ENCODE measurements at places on chromosomes 3 and 15.
A peak's percentile ranks its signal among the peaks of the same experiment; 100 is the strongest.

DNA sequence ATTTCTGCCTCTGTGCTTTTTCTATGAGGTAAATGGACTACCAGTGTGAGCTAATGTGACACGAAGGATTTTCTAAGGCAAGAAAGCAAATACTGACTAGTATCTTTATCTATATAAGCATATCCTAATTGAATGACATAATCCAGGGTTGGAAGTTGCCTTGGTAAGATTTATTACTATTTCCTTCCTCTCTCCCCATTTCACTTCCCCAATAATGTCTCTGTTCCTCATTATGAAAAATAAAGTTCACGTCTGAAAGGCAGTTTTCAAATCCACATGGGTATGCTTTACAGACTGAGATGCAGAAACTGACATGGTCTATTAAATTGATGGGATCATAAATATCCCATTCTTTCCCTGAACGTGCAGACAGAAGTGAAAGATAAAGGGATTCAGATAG lies 86.0 kb downstream of the DTWD1 start:
- DNase-seq, result no peak

DNA sequence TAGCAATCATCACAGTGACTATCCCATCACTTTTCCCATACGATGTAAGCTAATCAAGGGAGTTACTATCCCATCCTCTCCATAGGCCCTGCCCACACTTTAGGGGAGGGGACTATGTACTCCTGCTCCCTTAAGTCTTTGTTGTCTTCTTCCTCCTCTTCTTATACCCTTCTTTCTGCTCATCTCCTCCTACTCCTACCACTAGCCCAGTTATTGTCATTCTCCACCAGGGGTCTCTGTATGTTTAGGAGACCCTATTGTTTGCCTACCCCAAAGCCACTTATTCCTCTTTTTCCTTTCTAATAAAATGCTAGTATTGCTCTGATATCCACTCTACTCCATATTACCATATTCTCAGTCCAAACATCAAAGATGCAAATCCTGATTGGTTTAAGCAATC lies 27.8 kb downstream of the STAC start:
- no peak for DNase-seq

GRCh38 chr3:60114191-60114590 lies 1064.4 kb upstream of the CFAP20DC start:
- no peak for DNase-seq

- no peak for DNase-seq
Observed at GRCh38 chr3:67291287-67292252, 293.5 kb downstream of the KBTBD8 start.

GRCh38 chr3:183558495-183558894 lies 3.0 kb upstream of the KLHL6 start:
- DNase-seq, result no peak

DNA sequence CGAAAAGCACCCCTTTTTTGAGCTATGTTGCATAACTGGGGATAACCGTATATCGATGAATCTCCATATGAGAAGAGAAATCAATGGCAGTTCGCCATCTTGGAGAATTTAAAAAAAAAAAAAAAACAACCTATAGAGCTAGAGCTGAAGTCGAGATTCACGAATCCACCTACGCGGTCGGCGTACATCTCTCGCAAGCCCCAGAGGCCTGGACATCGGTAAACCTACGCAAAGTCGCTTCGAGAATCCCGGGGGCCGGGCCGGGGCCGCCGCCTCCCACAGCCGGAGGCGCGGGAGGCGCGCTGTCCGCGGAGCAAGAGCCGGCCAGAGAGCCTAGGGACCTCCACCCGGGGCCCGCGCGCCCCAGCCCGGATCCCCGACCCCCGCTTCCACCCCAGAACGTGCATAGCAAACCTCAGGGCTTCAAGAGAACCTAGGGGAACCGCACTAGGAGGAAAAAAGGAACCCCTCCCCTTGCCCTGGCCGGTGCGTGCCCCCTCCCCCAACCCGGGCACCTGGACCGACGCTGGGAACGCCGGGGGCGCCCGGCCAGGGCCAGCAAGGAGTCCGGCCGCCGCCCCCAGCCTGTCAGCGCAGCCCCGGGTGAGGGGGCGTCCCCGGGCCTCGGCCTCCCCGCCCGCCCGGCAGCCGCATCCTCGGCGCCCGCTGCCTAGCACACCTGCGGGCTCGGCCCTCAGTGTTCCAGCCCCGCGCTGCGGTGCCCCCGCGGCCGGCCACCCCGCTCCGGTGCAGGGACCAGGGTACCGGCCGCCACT lies 567 bp downstream of the PFN2 start:
- DNase-seq, result peak; percentile 86

GRCh38 chr3:99248130-99248529 lies 346.6 kb upstream of the DCBLD2 start:
- DNase-seq, result no peak

DNA sequence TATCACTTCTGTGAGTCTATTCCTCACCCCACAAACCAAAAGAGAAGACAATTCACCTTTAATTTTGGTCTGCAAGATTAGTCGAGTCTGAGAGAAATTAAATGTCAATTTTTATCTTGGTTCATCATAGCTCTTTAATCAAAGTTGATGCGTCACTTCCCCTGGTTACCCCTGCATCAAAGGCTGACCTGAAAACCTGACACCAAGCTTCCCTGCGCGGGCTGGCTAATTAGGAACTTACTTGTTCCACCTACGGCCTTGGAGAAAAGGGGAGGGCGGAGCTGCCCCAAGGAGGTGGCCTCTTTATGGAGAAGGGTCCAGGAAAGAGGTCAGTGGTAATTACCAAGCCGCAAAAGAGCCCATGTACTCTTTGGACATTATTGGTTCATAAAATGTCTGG lies 218.4 kb downstream of the ARRDC4 start:
- no peak for DNase-seq

GRCh38 chr3:72559385-72559784 lies 288.9 kb downstream of the SHQ1 start:
- no peak for DNase-seq

- no peak for DNase-seq
Observed at GRCh38 chr3:95971573-95971972, 842.8 kb upstream of the EPHA6 start.

DNA sequence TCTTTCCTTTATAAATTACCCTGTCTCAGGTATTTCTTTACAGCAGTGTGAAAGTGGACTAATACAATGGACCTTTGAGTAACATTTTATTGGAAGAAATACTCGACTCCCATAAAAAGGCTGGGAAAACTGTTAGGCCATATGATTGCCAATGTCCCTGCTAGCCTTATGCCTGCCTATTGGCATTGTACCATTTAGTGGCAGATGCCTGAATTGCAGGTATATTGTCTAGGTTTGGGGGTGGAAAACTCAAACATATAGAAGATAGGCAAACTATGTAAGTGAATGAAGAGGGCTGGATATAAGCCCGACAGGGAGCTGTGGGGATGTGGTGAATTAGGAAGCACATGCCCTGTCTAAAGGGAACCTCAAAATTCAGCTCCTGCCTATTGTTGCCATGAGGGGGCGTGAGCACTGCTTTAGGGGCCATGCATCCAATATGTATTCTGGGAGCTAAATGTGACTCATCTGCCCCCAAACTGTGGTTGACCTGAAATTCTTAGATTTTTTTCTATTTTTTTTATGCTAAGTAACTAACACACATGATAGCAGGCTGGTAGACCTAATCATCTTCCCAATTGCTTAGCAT lies 65.2 kb upstream of the TRA2B start:
- DNase-seq, result no peak

- DNase-seq, result no peak
Observed at GRCh38 chr3:80696280-80696679, 928.5 kb upstream of the ROBO1 start.

GRCh38 chr15:66685638-66686150 lies 16.3 kb upstream of the SMAD6 start:
- no peak for DNase-seq

DNA sequence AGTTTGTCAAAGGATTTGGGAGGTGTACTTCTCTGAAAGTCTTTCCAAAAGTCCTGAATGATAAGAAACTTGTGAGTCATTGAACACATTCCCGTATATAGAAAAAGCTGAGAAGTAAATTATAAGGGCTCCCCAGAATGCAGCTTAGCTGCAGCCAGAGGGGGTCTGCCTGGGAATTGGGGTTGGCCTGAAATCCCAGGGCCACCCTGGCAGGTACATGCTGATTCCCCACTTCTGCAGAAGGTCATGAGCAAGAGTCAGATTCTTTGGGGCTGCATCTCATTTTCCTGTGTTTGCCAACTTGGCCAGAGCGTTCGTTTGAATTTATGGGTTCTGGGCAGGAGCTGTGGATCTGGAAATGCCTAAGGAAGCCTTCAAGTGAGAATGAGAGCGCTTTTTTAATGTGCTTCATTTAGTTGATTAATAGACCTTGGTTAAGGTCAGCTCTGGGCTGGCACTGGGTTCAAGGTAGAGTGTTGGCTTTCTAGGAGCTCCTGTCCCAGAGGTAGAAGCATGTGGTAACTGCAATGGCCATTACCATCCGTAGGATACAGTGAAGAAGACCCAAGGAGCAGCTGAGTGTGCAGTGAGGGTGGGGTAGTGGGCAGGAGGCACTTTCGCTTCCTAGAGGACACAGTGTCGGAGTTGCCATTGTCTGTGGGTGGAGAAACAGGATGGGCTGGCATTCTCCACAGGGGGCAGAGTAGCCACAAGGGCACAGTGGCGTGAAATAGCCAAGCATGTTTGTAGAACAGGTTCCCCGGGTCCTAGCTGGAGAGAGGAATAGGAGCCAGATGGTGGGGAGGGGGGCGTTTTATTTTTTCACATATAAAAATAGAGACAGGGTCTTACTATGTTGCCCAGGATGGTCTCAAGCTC lies 3.2 kb downstream of the SLC6A6 start:
- DNase-seq, result no peak

DNA sequence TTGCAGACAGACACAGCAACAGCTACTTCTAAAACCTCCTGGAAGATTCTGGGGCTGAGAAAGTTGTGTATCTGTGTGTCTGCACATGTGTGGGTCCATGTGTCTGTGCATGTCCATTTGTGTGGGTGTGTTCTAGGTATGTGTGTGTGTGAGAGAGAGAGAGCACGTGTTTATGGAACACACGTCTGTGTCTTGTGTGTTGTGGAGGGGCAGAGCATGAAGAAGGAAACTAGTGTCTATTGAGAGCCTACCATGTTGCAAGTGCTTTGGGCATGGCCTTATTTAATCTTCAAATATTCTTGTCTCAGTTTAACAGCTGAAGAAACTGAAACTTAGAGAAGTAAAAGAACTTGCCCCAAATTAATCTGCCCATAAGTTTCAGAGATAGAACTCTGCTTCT lies 327.5 kb downstream of the UACA start:
- no peak for DNase-seq

GRCh38 chr15:58608711-58609110 lies 140.8 kb downstream of the ADAM10 start:
- DNase-seq, result no peak

DNA sequence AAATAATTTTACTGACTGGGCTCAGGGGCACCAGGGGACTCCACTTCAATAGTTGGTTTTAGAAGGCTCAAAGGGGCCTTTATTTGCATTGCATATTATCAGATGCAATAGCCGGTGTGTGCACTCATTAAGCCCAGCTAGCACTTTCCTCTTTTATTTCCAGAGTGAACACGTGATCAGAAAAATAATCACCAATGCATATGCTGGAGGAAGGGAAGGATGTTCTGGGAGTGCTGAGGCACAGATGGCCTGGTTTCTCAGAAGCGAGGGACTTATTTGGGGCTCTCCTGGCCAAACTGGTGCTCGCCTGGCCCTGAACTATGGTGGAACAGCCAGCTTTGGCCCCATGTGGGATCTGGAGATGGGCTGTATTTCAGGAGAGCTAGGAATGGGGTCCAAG lies 60.4 kb upstream of the SEC13 start:
- DNase-seq, result no peak

- no peak for DNase-seq
Observed at GRCh38 chr3:38640661-38641452, 8.6 kb downstream of the SCN5A start.

- DNase-seq, result no peak
Observed at GRCh38 chr15:82739086-82739485, 29.4 kb upstream of the AP3B2 start.

DNA sequence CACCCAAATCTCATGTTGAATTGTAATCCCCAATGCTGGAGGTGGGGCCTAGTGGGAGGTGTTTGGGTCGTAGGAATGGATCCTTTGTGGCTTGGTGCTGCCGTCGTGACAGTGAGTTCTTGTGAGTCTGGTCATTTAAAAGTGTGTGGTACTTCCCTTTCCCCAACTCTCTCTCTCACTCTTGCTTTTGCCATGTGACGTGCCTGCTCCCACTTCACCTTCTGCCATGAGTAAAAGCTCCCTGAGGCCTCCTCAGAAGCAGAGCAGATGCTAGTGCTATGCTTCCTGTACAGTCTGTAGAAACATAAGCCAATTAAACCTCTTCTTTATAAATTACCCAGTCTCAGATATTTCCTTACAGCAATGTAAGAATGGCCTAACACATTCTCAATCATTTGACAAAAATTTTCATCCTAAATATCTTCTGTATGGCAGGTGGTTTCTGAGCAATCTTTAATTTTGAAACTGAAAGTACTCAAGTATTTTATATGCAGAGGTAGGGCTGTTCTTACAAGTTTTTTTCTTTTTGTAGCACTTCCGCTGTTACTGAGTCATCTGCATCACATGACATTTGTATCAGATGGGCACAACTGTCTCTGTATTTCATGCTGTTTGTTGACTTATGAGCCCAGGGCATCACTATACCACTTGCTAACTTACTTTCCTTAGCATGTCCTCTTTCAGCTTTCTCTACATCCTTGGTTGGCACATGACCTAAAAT lies 8.8 kb downstream of the RPL39L start:
- DNase-seq, result no peak

DNA sequence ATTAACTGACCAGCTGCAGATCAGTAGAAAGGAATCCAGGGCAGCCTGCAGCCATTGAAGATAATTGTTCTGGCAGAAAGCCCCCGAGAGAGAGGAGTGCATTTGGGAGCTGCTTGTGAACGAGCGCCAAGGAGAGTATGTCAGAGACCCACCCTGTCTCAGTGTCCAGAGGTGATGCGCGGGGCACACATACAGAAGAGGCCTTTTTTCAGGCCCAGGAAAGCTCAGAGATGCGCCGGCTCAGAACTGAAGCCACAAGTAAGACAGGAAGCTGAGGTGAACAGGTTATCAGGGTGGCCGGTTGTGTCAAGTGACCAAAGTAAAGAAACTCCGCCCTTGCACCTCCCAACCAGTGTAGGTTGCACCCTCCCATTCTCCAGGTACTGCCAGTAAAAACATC lies 59.8 kb upstream of the HEG1 start:
- DNase-seq, result no peak

DNA sequence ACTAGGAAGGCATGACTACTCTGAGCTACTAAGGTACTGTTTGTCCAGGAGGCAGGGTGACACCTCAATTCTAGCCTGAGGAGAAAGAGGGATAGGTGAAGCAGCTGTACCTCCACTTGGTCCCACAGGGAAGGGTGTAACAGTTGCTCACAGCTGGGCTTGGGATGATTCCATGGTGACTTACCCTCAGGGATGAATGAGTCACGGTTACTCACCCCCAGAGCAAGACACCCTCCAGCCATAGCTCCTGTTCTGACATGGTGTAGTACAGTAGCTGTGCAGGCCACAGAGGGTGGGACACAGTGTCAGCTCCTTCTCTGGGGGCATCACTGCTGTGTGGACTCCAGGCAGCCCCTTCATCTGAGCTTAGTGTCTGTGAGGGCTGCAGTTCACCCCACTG lies 868.6 kb upstream of the SEMA6D start:
- DNase-seq, result no peak
